ENCODE measurements at places on chromosomes 6 and 20. TPM values are rescaled to one million over a fixed set of nuclear protein-coding genes. Genes with fewer than 3 reads are reported as not detected.

EBF4 gene
- total RNA-seq, result 0.99 TPM

NKX2-2 gene
- not detected for total RNA-seq

GRCh38 chr20:20993372-20993771, 112.8 kb downstream of the LINC00237 start:
- H3K4me1 ChIP-seq, result no peaks in the 10 kb centered on the region
- no peak for DNase-seq
- no peak overlapping the region for H3K4me3 ChIP-seq

DNA sequence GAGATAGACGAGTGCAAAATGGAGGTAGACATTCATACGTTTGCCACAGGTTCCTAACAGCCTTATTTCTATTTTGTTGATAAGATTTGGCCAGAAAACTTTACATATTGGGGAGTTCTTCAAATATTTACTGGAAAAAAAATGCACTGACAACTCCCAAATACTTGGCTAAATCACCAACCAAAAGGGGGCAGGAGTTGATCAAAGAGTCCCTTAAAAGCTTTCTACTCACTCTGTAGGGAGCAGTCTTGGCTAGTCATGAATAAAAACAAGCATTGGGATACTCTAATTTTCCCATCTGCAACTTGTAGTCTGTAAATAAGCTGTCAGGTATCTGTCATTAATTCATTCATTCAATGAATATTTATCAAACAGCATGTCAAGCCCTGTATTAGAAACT, 18.4 kb downstream of the TENT5A start:
- H3K27ac ChIP-seq, result no peak overlapping the region
- no peaks in the 10 kb centered on the region for H3K27me3 ChIP-seq
- peak; percentile 32 for DNase-seq
- no peaks in the 10 kb centered on the region for H3K36me3 ChIP-seq
- H3K4me3 ChIP-seq, result no peak overlapping the region

- H3K4me1 ChIP-seq, result no peaks in the 10 kb centered on the region
- H3K27ac ChIP-seq, result no peak overlapping the region
- no peaks in the 10 kb centered on the region for H3K36me3 ChIP-seq
- DNase-seq, result no peak
These were observed 61.9 kb downstream of the ZHX3 start for GRCh38 chr20:41255655-41256054.

GRCh38 chr20:14337400-14338171, at the start of gene FLRT3:
TSS of gene FLRT3 (minus strand) at chr20:14337612. CDS start at chr20:14327506, 10,106 bp downstream.
- H3K27ac ChIP-seq, result peak within 1 kb of the TSS; percentile 53
- peak within 1 kb of the TSS; percentile 53 for H3K4me3 ChIP-seq
- H3K27me3 ChIP-seq, result no peaks in the 10 kb centered on the region
- H3K36me3 ChIP-seq, result no peaks in the 10 kb centered on the region
- peak; percentile 98 for DNase-seq

Data from fibroblast of lung (primary cell).